ENCODE measurements at places on chromosomes 12 and 14.

DNA sequence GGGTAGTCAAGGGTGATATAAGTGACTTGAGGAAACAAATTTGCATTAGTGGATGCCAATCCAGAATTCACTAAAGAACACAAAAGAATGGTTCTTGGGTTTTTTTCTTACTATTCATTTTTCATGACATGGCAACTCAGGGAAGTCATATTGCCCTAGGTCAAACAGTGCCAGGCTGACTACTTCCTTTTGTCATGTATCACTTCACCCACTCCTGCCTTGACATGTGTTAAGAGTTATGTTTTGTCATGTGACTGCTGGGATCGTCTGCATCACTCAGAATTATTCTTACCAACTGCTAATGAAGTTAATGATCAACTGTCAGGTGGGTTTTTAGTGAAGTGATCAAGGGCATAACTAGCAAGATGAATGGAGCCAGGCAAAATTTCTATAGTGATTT is 74.2 kb downstream of the PRORP start:
- no peak for DNase-seq

DNA sequence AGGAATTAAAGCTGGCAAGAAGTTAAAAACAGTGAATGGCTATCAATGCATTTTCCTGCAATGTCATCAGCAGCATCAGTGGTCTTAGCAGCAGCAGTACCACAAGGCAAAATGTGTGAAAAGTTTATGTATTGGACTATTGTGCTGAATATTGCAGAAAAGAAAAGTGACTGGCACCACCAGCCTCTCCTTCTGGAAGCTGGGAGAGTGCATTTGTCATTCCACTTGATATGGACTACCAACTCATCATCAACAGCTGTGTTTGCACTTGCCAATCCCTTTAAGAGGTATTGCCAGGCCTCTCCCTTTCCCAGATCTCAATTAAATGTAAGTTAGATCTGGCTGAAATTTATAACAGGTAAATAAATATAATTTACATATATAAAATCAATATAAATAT is 151.0 kb upstream of the GZMB start:
- no peak for DNase-seq

GRCh38 chr14:55097881-55098560 is 31.0 kb upstream of the LGALS3 start:
- DNase-seq: no peak

DNA sequence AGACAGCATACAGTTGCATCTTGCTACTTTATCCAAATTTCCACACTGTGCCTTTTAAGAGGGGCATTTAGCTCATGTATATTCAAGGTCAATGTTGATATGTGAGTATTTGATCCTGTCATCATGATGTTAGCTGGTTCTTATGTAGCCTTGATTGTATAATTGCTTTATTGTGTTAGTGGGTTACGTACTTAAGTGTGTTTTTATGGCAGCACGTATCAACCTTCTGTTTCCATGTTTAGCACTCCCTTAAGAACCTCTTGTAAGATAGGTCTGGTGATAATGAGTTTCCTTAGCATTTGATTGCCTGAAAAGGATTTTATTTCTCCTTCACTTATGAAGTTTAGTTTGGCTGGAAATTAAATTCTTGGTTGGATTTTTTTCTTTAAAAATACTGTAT is 445.2 kb downstream of the NAV3 start:
- no peak for DNase-seq

DNA sequence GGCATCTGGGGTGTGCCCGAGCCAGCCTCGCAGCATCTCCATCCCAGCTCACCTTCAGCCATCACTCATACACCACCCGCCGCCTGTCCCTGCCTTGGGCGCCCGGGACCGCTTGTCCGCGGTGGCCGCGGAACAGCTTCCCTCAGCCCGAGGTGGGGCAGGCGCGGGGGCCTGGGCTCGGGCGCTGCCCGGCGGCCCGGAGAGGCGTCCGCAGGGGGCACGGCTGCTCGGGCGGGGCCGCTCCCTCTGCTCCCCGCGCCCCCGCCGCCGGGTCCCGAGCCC is 430 bp downstream of the SLC41A2 start:
- DNase-seq: no peak

DNA sequence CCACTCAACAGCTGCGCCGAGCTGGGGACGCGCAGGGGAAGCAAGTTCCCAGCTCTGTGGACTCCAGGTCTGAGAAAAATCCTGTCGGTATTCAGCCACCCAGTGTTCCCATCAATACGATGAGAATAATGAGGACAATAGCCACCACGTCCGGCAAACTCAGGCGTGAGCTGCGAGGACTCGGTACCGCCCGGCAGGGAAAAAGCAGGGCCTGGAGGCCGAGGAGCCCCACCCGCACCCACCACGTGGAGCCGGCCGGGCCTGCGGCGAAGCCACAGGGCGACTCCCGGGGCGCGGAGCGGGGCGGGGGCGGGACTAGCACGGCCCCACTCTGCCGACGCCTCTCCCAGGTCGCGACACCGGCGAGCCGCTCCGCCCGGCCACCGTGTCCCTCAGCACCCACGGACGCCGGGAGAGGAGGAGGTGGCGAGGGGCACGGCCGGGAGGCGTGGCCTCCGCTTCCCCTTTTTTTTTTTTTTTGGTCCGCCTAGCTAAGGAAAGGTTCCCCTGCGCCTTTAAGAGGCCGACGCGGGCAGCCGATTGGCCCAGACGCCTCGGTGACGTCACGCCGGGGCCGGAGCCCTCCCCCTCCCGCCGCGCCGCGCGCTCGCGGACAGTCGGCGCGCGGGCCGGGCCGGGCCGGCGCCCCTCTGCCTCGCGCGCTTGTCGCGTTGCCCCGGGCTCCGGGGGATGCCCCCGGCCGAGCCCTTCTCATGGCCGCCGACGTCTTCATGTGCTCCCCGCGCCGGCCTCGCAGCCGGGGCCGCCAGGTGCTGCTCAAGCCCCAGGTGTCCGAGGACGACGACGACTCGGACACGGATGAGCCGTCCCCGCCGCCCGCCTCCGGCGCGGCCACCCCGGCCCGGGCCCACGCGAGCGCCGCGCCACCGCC is at the start of gene MLXIP:
Gene MLXIP (plus strand): TSS at position 616 of the 892 bp plus-strand sequence. CDS start 98 bp downstream, at position 714.
- DNase-seq: peak; percentile 50

DNA sequence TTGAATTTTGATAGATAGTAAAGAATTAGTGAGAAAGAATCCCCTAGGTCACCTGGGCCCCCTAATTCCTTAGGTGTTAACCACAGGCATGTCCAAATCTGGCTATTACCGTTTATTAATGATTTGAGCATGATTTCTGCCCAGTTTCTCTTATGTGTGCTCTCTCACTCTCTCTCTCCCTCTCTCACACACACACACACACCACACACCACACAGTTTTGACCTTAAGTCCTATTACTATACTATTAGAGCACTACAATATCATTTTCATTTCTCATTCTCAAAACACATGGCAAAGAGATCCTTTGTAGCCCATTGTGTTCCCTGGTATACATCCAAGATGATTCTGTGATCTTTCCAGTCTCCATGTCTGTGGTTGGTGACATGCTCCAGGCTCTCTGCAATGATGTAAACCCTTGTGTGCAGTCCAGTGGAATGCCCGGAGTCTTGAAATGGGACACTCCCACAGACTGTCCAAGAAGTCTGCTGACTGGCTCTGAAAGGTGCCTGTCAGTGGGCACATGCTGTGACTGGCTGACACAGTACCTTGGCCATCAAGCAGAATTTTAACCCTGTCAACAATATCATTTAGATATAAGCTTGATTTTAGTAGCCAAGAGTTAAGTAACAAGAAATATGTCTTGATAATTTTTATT is 96.2 kb downstream of the FIGNL2 start:
- no peak for DNase-seq

DNA sequence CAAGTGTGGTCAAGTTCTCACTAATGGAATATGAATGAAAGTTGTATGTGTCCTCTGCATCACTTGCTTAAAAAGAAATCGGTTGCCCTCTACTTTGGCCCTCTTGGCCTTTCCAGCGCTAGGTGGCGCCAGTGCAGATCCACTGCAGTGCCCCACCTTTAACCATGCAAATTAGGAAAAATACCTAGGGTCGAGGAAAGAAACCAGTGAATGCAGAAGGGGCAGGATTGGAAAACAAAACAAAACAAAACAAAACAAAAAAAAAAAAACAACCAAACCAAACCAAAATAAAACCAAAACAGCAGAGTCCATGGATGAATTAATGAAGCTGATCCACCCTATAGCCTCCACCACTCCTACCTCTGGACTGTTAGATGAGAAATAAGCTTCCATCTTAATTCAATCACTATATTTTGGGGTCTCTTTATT is 12.9 kb upstream of the NEMF start:
- DNase-seq: no peak

GRCh38 chr14:103186241-103186822 is 63.1 kb downstream of the TNFAIP2 start:
- DNase-seq: no peak

- no peak for DNase-seq
Measured at GRCh38 chr12:64583771-64584421, 26.4 kb upstream of the RASSF3 start.

DNA sequence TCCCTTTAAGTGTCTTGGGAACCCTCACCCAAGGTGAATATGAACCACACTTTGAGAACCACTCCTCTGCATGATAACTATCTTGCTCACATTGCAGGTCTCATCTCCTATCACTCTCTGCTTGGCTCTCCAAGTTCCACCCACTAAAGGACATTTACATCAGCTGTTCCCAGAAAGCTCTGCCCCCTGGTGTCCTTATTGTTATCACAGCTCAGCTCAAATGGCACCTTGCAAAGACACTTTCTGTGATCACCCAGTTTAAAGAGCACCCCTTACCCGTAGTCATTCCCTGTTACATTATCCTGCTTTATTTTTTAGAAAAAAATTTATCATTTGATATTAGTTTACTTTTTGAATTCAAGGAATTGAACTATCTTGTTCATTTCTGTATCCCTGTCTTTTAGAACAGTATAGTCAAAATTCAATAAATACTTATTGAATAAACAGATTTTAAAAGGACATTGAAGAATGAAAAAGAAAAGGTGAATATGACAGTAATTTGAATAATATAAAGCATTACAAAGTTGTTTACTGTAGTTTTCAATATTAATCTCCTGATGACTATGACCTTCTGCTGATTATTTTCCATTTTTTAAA is 20.5 kb upstream of the GUCY2C start:
- DNase-seq: no peak

DNA sequence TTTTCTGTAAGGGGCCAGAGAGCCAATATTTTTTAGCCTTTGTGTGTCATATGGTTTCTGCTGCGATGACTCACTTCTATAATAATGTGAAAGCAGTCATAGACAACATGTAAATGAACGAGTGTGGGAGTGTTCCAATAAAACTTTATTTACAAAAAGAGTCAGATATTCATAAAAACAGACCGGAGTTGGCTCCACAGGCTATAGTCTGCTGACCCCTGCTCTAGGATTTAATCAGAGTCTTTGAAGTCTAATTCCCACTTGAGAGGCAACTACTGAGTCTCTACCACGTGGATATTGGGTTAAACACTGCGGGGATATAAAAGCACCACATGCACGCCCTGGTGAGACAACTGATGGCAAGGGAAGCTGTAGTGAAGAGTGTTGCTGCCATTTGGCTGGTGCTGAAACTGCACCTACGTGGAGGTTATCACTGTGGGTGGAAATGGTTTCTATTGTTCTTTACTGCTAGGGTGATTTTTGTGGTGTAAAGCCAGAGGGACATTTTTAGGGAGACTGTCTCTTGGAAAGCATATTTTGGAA is 3.6 kb upstream of the NINJ2 start:
- no peak for DNase-seq

DNA sequence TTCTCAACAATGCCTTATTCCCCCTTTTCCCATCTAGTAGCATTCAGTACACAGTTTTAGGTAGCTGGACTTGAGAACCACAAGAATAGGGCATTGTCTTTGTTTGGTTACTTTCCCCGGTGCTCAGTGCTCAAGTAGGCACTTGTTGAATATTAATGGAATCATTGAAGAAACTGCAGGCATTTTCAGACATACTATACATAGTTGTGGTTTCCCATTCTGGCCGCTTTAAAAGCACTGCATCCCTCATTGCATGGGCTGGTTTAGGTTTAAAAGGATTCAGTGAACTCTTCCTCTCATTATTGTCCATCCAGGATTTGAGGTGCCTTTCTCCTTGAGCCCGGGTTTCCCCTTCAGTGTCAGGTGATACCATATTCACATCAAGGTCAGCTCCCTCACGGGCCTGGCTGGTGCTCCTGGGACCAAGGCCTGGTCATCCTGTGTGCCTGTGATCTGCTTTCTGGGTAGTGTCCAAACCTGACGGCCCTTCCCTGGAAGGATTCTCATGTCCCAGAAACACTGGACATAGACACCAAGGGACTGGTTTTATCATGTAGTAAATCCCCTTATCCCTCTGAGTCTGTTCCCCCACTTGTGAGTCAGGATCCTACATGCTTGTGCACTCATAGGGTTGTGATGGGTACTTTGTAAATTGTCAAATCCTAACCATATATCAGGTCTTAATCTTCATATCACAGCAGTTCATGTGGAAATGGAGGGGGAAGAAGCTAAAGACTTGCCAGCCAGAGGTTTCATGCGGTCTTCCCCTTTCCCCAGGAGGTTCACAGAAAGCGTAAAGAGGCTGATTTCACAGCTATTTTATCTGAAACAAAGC is 7.4 kb downstream of the TCP11L2 start:
- DNase-seq: no peak

DNA sequence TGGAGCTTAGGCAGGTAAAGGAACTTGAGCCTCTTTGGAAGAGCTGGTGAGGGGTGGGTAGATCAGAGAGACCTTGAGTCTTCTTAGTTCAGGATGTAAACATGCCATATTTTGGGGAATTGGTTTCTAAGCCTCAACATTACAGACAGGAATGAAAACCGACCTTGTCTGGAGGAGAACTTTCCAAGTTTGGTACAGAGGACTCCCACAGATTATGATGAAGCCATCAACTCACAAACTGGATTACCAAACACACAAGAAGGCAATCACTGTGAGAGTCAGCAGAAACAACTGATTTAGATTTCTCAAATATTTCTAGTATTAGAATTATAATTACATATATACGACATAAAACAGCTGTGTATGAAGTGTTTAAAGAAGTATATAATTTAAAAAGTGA is 22.3 kb upstream of the AMN1 start:
- DNase-seq: no peak

- no peak for DNase-seq
Measured at GRCh38 chr14:32934881-32935633, 3.6 kb upstream of the NPAS3 start.

DNA sequence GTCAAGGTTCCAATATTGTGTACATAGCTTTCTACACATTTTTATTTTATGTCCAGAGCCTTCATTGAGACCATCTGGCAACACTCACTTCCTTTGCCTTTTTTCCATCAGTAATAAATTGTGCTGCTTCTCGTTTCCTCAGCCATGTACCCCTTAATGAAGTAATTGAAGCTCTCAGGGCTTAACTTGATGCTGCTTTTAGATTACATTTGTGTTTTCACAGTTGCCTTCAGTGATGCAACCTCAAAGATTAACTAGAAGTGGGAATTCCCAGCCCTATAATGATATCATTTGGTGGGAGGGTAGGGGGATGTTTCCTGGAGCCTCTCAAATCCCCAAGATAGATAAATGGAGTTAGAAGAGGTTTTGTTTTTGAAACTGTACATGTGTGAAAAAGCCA is 80.2 kb upstream of the KRR1 start:
- peak; percentile 92 for DNase-seq

- peak; percentile 86 for DNase-seq
Measured at GRCh38 chr12:124673801-124674617, 106.6 kb upstream of the NCOR2 start.

- DNase-seq: no peak
Measured at GRCh38 chr14:101231828-101232227, 328.3 kb upstream of the RTL1 start.

GRCh38 chr12:19507823-19508222 is 68.5 kb downstream of the AEBP2 start:
- DNase-seq: no peak

- no peak for DNase-seq
Measured at GRCh38 chr12:25301798-25302197, 51.1 kb upstream of the KRAS start.

GRCh38 chr12:65084579-65084978 is 36.5 kb downstream of the WIF1 start:
- no peak for DNase-seq

Measured in NCI-H524 treated with DMSO at 0.1 percent for 48 hours (cell line).